ENCODE measurements at places on chromosomes 12 and 14.
A peak's percentile ranks its signal among the peaks of the same experiment; 100 is the strongest.

- no peak for DNase-seq
These were observed 575.5 kb downstream of the PRKD1 start for GRCh38 chr14:29351996-29352705.

DNA sequence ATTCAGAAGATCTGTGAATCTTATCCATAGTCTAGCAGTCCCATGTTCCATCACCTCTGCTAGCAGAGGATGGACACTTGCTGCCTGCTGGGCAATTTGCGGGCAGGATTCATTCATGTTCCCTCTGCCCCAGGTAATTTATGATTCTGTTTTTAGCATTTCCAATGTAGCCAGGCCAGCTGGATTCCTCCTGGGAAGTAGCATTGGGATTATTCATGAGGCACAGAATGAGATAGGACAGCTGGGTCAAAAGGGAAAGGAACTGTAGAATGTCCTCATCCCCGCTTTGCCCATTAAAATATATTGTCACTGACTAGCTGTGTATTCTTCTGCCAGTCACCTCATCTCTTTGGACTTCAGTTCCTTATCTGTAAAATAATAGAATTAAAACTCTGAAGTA lies 68.7 kb downstream of the SLC35F4 start:
- DNase-seq, result no peak

- DNase-seq, result peak; percentile 90
These were observed 14.1 kb upstream of the TMEM119 start for GRCh38 chr12:108611884-108612415.

DNA sequence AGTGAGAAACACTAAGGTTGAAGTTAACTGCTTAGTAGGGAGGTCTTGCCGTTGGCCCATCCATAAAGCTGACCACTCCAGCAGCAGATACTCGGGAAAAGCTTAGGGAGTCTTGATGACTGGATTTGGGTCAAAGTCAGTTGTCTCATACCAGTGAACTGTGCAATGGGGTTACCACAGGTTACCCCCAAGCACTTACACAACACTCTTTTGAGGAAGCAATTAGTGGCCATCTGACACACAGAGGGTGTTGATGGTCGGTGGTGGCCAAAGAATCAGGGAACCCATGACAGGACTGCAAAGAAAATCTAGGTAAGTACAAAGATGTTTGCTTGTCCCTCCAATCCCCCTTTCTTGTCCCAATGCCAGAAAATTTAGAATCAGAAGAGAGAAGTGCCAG lies 410.2 kb downstream of the APAF1 start:
- no peak for DNase-seq

DNA sequence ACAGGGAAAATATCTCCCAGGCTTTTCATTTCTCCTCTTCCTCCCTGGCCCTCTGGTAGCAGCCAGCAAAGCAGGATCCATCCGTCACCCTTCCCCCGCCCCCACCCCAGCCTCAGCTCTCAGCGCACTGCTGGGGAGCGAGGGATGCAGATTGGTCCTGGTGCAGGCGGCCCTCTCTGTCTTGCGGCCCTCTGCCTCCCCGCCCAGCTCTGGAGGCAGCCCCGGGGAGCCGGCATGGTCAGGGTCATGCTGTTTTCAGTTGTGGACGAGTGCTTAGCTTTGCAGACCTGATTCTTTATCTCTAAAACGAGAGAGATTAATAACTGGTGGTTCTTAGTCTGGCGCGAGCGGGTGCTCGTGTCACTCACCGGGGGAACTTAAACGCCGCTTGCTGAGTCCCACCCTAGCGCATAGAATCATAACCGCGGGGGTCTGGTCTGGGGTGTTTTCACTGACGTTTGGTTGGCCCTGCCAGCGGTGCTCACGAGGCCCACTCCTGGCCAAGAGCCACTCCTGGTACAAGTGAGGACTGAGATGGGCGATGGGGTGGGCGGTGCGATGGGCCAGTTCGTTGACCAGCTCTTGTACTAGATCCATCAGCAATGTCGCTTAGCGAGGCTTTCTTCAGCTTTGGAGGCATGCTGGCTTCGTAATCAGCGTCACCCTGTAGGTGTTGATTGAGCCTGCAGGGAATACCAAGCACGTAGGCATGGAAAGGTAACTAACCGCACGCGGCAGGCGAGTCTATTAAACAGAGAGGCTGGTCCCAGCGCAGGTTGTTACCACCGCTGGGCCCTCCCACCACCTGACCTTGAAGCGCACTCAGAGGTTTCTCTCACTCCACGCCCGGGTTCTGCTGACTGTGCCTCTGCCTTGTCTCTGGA lies 95.2 kb downstream of the TSPAN9 start:
- no peak for DNase-seq

DNA sequence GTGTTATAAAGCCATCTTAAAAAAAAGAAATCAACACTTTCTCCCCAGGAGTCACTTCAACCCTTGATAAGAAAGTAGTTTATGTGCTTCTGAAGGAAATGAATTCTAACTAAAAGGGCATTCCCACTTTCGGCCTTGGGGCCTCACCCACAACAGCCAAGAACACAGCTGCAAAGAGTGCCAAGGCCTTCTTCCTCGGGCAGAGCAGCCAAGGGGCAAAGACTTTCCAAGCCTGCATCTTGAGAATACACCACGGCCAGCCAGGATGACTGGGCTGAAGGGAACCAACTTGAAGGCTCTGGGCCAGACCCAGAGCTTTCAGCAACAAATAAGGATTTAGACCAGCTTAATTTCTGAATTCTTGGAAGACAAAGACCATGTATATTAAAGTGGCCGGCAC lies 60.4 kb upstream of the FOXN3 start:
- DNase-seq, result no peak

DNA sequence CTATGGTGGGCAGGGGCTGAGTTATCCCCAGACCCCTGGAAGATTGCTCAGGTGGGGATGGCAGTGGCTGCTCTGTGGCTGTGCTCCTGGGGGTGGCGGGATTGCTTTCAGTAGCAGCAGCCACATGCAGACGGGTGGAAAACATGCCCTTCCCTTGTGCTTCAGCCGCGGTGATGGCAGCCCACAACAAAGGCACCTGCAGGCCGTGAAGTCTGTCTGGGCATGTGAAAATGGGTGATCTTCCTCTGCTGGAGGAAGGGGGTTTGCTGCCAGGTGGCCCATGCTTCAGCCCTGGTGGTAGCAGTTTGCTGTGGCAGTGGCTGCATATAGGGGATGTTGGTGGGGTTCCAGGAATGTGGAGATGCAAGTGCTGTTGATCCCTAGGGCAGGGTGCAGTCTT lies 326.2 kb upstream of the RGS6 start:
- no peak for DNase-seq

- peak; percentile 7 for DNase-seq
These were observed 31.2 kb downstream of the CCDC59 start for GRCh38 chr12:82326905-82327503.

GRCh38 chr12:15540469-15540872 lies 218.2 kb downstream of the PTPRO start:
- no peak for DNase-seq

DNA sequence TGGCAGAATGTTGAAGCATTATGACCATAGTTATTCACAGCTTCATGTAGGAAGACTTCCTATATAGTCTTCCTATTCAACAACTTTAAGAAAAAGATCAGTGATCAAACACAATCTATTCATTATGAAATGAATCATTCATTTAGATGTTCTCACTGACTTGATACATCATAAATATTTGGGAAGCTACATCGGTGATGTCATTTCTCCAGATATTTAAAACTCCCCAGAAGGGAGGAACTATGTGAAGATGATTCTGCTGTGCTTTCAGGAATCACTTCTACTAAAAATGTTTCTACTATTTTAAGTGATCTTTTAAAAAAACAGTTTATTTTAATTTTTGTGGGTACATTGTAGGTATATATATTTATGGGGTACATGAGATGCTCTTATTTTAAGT lies 316.4 kb downstream of the BCAT1 start:
- DNase-seq, result no peak

DNA sequence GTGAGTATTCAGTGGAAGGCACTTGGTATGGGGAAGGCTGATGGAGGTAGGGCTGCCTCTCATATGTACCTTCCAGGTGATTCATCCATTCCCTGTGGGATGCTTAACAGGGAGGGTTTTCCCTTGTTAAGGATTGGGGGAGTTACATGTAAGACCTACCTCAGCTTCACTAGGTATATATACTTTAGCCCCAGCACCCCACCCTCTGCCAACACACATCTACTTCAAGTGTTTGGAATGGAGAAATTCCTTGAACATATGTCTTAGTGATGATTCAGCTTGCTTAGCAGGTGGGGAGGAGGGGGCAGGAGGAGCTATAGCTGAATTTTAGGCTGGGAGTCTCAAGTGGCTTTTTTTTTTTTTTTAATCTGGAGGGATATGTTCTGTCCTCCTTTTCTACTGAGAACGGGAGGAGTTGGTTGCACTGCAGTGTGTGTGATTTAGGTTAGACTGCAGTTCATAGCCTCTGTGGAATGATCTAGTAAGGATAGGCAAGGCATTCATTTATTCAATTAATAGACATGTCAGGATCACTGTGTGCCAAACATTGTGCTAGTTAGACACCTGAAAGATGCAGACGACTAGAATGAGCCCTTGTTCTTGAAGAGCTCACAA lies 1.7 kb downstream of the PIP4K2C start:
- no peak for DNase-seq

DNA sequence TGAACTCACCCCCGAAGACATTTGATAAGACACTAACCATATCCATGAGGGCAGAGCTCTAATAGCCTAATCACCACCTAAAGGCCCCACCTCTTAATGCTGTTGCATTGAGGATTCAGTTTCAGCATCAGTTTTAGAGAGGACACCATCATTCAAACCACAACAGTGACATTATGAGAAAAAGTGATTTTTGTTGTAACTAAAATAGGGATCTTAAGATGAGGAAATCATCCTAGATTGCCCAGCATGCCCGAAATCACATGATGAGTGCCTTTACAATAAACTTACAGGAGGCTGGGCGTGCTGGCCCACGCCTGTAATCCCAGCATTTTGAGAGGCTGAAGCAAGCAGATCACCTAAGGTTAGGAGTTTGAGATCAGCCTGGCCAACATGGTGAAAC lies 9.7 kb upstream of the GLT1D1 start:
- DNase-seq, result no peak

GRCh38 chr14:34252227-34252626 lies 209.8 kb downstream of the SPTSSA start:
- DNase-seq, result no peak

DNA sequence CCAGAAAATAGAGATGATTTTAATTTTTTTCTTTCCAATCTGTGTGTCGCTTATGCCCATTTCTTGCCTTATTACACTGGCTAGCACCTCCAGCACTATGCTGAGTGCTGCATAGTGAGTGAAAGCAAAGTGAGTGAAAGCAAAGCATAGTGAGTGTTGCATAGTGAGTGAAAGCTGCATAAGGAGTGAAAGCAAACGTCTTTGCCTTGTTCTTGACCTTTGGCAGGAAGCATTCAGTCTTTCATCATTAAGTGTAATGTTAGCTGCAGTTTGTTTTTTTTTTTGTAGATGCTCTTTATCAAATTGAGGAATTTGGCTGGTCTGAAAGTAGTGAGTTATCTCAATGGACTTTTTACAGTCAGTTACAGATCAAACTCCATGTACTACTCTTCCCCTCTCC lies 6.9 kb upstream of the CORO1C start:
- DNase-seq, result no peak

DNA sequence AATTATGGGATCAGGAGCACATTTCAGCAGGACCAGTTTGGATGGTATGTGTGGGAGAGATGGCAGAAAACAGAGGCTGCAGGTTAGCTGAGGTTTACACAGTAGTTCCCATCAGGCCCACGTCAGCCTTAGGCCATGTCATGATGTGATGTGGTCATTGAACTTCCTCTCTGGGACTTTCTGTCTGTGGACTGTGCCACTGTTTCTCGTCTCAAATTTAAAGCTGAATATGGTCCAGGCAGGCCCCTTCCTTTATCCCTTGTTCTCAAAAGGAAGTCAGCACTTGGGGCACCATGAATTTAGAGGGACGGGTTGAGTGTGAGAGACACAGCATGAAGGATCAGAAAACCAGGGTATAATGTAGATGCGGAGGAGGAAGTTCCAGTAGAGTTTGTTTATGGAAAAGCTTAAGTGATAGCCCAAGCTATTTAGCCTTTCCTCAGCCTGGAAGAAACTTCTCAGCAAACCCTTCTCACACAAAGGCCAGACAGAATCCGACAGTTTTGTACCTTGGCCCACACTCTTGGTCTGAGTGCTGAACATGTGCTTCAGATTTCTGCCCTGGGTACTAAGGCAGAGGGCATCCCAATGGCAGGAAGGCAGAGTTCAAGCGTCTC lies 3.6 kb upstream of the IGFBP6 start:
- DNase-seq, result no peak

DNA sequence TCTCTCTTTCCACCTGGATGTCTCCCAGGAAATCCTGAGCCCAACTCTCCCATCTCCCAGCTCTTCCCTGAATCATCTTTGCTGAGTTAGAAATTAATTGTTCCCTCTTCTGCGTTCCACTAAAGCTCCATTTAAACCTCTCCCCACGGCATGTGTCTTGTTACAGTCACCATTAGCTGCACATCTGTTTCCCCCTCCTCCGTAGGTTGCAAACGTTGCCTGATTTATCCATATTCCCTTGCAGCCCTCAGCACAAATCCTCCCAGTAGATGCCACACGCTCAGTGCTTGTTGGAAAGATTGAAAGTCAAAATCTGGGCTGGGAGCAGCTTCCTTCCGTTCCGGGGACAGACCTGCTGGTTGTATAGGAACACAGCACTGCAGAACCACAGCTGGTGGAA lies 90.4 kb downstream of the SLC24A4 start:
- DNase-seq, result no peak

- DNase-seq, result no peak
These were observed 3.9 kb upstream of the GPX2 start for GRCh38 chr14:64946310-64947045.

- DNase-seq, result no peak
These were observed 578 bp downstream of the ADAMTS20 start for GRCh38 chr12:43551279-43551970.

DNA sequence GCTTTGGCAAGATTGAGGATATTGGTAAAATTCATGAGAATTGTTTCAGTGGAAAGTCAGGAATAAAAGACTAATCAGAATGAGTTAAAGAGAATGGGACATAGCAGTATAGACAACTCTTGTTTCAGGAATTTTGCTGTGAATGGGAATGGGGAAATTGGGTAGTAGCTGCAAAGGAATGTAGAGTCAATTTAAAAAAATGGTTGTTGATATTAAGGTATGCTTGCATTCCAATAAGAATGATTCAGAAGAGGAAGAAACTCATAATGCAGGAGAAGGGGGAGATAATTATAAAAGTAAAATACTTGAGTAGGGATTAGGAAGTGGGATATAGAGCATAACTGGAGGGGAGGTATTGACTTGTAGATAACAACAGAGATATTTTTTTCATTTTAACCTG lies 40.7 kb downstream of the MNAT1 start:
- no peak for DNase-seq

DNA sequence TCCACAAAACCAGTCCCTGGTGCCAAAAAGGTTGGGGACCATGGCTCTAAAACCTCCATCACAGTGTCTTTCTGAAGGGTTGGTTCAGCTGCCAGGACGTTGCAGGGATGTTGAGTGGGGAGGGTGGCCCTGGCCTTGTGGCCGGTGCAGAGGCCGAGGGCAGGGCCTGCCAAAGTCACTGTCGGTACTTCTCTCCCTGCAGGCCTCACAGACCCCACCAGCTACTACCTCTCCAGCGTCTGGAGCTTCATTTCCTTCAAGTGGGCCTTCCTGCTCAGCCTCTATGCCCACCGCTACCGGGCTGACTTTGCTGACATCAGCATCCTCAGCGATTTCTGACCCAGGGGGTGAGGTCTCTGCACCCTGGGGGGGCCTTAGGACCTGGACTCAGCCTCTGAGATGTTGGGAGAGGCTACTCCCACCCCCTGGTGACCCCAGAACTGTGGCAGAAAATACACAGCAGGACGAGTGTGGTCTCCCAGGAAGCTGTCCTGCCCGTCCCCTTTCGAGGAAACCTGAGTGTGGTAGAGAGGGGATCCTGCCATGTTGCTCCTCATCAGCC lies 7.0 kb downstream of the SLC48A1 start:
- no peak for DNase-seq

GRCh38 chr12:94309373-94309772 lies 150.3 kb downstream of the CEP83 start:
- DNase-seq, result no peak

All from kidney epithelial cell (primary cell).